ENCODE measurements at places on chromosomes 7 and 10. TPM values are rescaled to one million over a fixed set of nuclear protein-coding genes. Genes with fewer than 3 reads are reported as not detected.

PRPF18 gene
- 22.1 TPM for total RNA-seq

- no peak for DNase-seq
These were observed 106.4 kb downstream of the COL13A1 start for GRCh38 chr10:69908124-69908523.

SLC37A3 gene
- 47.5 TPM for total RNA-seq

DNA sequence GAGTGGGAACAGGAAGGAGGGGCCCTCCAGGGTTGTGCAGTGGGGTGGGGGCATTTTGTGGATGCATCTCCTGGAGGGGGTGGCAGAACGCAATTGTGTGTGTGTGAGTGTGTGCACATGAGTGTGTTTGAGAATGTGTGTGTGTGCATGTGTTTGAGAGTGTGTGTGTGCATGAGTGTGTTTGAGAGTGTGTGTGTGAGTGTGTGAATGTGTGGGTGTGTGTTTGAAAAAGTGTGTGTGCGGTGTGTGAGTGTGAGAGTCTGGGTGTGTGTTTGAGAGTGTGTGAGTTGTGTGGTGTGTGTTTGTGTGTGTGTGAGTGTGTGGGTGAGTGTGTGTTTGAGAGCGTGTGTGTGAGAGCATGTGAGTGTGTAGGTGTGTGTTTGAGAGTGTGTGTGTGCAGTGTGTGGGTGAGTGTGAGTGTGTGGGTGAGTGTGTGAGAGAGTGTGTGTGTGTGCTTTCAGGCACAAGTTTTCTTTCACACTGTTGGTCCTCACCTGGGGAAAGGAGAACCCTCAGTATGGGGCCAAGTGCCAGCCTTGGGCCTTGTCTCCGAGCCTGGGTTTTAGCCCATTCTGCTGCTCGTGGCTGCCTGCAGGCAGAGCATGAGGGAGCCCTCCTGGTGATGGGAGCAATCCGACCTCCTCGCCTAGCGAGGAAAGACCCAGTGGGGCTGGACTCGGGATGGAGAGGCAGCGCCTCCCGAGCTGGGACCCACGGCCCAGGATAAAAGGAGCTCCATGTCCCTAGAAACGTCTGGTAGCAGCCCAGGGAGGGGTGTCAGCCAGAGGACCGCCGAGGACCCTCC lies 35.6 kb downstream of the CDH23 start:
- DNase-seq = no peak

- no peak for DNase-seq
These were observed 624.5 kb downstream of the PARD3 start for GRCh38 chr10:34190580-34190979.

ZNF12 gene
- 22.4 TPM for total RNA-seq

SLC39A12 gene
- not detected for total RNA-seq

ACTL6B gene
- total RNA-seq = not detected

TMEM184A gene
- 0.14 TPM for total RNA-seq

GRCh38 chr7:157418204-157419034 lies 81.6 kb downstream of the DNAJB6 start:
- DNase-seq = no peak

DNA sequence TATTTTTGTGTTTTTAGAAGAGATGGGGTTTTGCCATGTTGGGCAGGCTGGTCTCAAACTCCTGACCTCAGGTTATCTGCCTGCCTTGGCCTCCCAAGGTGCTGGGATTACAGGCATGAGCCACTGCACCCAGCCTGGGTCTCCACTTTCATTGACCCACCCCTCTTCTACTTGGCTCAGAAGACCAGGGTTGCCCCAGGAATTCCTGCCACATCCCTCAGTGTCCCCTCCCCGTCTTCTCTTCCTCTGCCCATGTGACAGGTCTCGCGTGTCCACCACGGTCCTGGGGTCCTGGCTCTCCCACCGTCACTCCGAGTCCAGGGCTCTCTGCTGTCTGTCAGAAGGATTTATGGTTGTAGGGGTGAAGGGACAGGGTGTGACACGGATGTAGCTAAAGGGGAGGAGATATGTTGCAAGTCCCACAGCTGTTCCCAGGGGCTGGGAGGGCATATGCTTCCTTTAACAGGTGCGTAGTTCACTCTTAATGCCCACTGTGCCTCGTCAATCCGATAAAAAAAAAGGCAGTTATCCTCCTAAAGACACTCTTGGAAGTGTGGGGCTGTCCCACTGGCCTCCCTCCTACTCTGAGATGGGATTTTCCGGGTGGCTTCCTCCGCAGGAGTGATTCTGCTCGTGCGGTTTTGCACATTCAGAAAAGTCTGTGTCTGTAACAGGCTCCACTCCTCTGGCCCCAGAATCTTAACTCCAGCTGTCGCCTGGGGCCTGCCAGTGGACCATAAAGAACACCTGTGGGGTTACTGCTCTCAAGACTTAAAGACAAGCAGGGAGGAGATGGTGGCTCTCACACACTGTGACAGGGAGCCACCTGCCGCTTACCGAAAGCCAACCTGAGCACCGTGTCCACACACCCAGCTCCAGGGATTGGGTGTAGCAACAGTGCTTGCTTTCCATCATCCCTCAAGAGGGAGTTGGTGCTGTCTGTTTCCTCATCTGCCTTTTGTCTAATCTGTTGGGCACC lies 36.7 kb upstream of the SHH start:
- no peak for DNase-seq

DNA sequence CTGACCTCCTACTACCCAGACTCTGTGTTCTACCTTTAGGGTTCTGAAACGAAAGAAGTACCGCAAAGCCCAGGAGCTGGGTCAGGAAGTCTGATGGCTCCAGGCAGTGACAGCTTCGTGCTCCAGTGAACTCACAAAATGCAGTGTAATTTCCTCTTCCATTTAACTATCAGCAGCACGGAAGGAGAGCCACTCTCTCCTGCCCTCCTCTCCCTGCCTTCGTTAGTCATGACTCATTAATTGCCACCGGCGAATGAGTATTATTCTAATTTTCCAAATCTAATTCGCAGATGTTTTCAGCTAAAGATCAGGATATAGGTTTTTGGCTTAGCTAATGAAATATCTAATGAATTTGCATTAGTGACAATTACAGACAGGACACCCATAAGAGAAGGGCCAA lies 1262.0 kb downstream of the TYW1 start:
- no peak for DNase-seq

DNA sequence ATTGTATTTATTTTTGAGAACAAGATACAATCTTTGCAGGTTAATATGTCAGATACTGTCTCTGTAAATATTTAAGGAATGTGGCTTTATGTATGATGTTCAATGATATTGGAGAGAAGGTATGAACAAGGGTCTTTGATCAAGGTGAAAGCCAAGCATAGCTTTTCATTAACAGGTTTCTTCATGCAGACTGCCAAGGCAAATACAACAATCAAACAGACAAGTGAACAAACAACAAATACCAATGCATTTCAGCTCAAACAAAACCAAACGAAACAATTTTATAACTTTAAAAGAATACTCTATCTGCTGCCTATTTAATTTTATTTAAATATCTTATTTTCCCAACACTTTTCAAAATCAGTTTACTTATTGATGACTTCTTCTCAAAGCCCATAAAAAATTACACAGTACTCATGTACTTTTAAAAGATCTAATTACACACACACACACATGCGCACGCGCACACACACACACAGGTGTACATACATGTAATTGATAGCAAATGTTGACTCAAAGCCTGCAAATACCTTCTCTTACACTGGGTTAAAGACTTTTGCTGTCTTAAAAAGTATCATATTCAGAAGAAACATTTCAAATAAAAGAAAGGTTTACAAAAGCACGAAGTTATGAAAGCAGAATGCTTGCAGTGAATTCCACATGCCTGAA lies 201.1 kb upstream of the CCDC6 start:
- DNase-seq = no peak

ATRNL1 gene
- total RNA-seq = 0.21 TPM

SFXN4 gene
- 38.7 TPM for total RNA-seq

DNA sequence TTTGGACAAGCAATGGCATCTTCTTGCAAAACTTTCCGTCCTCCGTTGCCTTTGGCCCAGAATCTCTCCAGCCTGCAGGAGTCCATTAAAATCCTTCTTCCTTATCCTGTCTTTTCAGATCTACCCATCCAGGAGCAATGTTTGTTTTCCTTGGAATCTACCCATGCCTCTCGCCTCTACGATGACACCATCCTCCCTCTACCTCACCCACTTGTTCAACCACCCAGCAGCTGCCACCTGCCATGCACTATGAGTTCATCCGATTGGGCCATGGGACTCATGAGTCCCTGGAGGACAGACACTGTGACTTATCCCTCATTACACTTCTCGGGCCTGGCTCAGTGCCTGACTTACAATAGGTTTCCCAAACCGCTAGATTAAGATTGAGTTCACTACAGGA lies 26.8 kb upstream of the MGMT start:
- DNase-seq = no peak

DNA sequence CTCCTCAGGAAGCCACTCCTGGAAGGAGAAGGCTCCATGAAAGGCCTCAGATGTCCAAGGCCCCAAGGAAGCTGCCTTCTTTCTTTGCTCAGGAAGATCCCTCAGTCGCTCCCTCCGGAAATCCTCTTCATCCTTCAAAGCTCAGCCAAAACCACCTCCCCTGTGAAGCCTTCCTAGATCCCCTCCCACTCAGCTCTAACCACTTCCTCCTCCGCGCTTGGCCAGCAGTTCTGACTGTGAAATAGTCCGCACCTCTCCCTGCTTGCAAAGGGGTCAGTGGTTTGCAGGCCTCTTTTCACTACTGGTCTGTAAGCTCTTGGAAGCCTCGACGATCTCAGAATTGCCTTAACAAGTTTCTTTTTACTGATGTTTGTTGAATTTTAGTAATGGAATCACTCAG lies 23.9 kb downstream of the PYROXD2 start:
- peak; percentile 30 for DNase-seq

EIF3A gene
- 132 TPM for total RNA-seq

ADCYAP1R1 gene
- not detected for total RNA-seq

GRCh38 chr10:30687698-30688213 lies 58.2 kb upstream of the LYZL2 start:
- DNase-seq = peak; percentile 90

NUTM2E gene
- 0.11 TPM for total RNA-seq

DNA sequence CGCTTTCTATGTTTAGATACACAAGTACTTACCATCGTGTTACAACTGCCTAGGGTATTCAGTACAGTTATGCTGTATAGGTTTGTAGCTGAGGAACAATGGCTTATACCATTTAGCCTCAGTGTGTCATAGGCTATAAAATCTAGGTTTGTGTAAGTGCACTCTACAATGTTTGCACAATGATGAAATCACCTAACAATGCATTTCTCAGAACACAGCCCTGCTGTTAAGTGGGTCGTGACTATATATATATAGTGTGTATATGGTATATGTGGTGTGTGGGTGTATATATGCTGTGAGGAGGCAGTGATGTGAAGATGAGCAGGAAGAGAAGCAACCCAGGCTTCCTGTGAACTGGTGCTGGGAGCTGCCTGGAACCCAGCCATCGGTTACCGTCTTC lies 65.6 kb upstream of the MKI67 start:
- no peak for DNase-seq

- no peak for DNase-seq
These were observed 135.0 kb downstream of the STRA8 start for GRCh38 chr7:135368416-135369186.

GALNT11 gene
- 22.0 TPM for total RNA-seq

DNA sequence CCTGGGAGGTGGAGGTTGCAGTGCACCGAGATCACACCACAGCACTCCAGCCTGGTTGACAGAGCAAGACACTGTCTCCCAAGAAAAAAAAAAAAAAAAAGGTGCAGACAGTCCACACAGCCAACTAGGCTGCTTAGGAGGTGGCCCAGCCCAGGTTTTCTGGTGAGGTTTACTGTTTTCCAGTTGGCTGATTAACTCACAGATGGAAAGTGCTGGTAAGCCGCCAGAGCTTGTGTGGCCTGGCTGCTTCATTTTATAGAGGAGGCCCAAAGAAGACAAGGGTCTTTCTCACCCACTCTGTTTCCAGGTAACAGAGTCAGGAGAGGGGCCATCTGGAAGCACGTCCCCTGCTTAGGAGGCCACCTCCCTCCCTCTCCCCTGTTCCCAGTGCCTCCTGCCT lies 6.2 kb downstream of the RHBDD2 start:
- DNase-seq = no peak

GRCh38 chr10:100977436-100977835 lies 8.1 kb downstream of the SEMA4G start:
- no peak for DNase-seq

LIPF gene
- total RNA-seq = not detected

- DNase-seq = no peak
These were observed 528.9 kb upstream of the FZD8 start for GRCh38 chr10:36170943-36171501.

DNA sequence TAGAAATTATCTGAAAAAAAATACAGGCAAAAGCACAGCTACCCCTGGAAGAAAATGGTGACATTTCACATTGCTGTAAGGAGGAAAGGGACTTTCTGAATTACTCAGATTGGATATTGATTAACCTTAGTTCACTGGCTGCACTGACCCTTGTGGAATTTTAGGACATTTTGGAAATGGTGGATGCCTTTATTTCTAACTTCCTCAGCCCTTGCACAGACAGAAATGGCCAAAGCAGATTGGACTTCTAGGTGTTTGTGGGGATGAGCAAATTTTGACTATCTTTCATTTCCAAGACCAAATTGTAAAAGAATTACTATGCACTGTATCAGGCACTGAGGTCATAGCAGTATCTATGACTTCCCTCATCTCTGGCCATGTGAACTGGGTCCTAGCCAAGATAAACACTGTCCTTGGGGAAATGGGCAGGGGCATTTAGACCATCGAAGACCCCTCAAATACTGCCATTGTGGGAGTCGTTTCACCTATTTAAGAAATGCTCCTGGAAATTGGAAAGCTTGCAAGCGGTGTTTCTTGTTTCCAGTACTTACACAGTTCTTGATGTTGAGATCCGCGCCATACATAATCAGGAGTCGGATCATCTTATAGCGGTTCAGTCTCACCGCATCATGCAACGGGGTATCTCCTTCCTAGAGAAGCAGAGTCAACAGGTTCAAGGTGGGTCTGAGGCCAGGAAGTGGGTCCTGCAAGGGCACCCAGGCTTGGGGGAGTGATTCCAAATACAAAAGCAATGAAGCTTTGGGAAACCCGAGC lies 5.7 kb downstream of the ANKRD1 start:
- DNase-seq = no peak

DNA sequence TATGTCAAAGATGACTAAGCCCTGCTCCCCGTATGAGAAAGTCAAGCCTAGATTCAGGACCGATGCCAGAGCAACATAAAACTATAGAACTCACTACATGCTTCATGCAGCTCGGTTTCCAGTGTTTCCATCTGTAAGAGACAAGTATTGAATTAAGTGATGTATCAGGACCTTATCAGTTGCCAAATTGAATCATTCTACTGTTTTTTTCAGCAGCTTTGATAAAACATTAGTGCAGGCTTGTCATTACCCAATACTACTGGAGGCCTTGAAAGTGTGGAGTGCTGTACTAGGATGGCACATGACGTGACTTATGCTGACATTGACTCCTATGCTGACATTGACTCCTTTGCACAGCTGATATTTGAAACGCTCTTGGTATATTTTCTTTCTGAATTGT lies 10.8 kb upstream of the NRP1 start:
- DNase-seq = no peak

DNA sequence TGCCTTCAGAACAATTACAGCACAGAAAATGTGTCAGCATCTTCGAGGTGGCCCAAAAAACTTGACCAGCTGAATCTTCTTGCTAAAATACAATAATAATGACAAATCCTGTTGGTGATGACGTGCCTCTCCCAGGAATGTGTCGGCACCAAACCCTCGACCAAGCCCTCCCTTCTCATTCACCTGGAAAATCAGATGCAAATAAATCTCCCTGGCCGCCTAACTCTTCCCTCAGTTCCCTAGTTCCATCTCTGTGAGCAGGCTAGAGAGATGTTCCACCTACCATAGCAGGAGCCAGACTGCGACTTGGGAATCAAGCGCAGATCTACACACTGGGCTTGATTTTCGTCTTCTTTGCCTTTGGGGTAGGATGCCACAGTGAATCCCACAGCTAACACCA lies 4.1 kb downstream of the PRSS1 start:
- no peak for DNase-seq

ATOH7 gene
- total RNA-seq = not detected

Data from activated CD4-positive, alpha-beta T cell treated with anti-CD3 and anti-CD28 coated beads for 36 hours (primary cell).